ENCODE measurements at places on chromosomes 7 and 10. TPM values are rescaled to one million over a fixed set of nuclear protein-coding genes. Genes with fewer than 3 reads are reported as not detected.

GRCh38 chr10:121157998-121158397 is 306.8 kb downstream of the WDR11 start:
- DNase-seq, result no peak

- DNase-seq, result no peak
Measured at GRCh38 chr10:103497161-103497915, 3.8 kb downstream of the NEURL1 start.

DNA sequence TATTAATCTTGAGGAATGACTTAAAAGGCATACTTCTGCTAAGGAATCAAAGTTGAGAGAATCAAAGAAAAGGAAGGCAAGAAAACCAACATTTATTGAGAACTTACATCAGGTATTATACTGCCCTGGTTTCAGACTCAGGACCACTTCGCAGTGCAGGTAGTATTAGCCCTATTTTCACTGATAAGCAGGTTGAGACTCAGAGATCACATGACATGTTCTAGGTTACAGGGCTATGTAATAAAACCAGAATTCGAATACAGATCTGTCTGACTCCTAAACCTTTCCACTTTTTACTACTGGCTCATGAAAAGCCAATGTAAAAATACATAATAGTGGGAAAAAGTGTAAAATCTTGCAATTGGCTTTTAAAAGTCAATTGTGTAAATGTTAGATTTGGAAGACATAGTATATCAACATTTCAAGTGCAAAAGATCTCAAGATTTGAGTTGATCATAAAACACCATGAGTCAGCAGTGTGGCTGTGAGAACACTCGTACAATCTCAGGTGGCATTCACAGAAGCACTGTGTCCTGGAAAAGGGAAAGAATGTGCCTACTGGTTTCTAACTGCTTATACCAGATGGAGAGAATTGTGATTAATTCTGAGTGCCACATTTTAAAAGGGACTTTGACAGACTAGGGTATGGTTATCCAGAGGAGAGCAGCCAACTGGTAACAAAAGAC is 195.8 kb upstream of the MKLN1 start:
- DNase-seq, result no peak

DNA sequence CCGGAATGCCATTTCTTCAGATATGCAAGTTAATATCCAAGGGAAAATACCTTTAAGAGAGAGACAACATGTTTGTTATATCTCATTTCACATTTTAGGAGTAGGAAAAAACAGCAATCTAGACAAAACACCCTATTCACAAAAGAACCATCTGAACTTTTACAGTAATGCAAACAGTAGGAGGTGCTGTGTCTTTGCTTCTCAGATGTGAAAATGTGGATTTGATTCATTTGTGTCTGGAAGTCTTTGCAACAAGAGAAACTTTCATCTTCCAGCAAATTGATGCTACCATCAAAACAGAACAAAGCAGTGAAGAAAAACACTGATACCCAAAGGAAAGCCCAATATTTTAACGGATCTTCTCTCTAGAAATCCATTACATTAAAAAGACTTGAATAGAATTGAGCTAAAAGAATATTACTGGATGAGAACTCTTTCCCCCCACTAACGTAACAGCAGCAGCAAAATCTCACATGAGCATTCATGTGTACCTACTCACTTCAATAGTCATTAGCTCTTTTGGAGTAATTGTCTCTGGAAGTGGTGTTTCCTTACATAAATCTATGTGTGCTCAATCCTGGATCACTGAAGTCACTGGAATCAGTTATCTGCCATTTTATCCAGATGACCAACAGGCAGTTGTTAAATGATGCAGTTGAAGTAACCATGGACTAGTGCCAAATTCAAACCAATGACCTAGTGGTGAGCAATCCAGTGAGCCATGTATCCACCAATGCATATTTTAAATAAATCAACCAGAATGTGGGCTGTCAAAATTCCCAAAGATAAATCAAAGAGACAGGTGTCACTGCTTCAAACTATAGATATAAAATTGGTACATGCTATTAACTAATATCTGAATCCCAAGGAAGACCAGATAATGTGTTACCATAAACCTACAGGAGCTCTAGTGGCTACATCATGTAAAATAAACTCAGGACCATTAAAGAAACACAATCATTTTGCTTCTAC is 1.8 kb downstream of the SEMA3C start:
- DNase-seq, result no peak

Gene CNNM1
- 0.08 TPM for total RNA-seq

Gene AGR2
- total RNA-seq, result not detected

Gene HBP1
- total RNA-seq, result 71.2 TPM

Gene NODAL
- total RNA-seq, result not detected

Measured in heart left ventricle (tissue), 16 donors.